ENCODE measurements at places on chromosomes 2 and 18.
A peak's percentile ranks its signal among the peaks of the same experiment; 100 is the strongest.

- no peak for DNase-seq
Observed at GRCh38 chr2:43155851-43156411, 70.5 kb downstream of the ZFP36L2 start.

GRCh38 chr2:105338020-105338385 is 663 bp downstream of the C2orf49 start:
- no peak for DNase-seq

- DNase-seq = no peak
Observed at GRCh38 chr2:42613281-42614064, 45.0 kb downstream of the MTA3 start.

GRCh38 chr18:10410472-10411308 is 43.7 kb upstream of the APCDD1 start:
- DNase-seq = no peak

GRCh38 chr2:156396126-156396525 is 40.1 kb upstream of the GPD2 start:
- DNase-seq = no peak

DNA sequence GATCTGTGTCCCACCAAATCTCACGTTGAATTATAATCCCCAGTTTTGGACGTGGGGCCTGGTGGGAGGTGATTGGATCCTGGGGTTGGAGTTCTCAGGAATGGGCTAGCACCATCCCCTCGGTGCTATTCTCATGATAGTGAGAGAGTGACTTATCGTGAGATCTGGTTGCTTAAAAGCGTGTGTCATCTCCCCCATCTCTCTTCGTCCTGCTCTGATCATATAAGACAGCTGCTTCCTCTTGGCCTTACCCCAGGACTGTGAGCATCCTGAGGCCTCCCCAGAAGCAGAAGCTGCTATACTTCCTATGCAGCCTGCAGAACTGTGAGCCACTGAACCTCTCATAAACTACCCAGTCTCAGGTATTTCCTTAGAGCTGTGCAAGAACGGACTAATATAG is 163.7 kb upstream of the NDUFV2 start:
- DNase-seq = no peak

GRCh38 chr2:233817361-233817911 is 36.9 kb downstream of the HJURP start:
- DNase-seq = no peak

GRCh38 chr18:43303376-43303775 is 26.1 kb upstream of the SYT4 start:
- peak; percentile 46 for DNase-seq

DNA sequence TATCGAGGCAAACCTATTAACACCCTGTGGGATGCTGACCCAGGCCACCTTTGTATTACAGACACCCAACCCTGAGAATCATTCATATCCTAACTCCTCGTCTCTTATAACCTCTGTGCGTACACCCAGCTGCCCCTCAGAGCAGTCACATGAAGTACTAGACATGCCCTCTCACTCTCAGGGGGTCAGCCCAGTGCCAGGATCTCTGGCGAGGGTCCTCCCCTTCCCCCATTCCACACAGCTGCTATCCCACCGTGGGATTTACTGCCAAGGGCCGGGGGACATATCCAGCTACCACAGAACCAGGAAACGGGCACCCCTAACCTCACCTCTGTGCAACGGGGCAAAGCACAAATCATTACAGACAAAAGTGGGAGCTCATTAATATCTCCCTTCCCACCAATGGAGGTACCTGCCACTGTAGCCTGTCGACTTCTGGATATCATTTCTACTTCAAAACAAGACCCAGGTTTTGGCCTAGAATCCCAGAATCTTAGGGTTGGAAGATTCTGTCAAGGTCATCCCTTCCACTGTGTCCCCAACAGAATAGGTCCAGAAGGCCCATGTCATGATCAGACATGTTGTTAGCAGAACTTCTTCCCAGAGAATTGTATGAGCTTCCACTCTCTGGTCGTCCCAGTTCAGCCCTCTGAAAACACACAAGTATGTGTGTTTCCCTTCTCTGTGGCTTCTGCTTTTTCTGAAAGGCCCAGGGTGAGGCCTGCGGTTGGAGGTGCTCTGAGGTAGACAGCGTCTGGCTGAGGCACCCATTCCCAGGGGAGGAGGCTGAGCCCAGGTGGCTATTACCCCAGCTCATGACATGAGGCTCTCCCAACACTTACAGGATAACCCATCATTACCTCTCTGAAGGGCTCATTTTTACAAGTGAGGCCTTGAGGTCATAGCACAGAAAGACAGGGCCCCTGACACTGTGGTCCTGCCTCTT is 1.7 kb downstream of the TMBIM1 start:
- peak; percentile 50 for DNase-seq

- DNase-seq = no peak
Observed at GRCh38 chr2:79162132-79162531, 2.6 kb upstream of the REG3A start.

DNA sequence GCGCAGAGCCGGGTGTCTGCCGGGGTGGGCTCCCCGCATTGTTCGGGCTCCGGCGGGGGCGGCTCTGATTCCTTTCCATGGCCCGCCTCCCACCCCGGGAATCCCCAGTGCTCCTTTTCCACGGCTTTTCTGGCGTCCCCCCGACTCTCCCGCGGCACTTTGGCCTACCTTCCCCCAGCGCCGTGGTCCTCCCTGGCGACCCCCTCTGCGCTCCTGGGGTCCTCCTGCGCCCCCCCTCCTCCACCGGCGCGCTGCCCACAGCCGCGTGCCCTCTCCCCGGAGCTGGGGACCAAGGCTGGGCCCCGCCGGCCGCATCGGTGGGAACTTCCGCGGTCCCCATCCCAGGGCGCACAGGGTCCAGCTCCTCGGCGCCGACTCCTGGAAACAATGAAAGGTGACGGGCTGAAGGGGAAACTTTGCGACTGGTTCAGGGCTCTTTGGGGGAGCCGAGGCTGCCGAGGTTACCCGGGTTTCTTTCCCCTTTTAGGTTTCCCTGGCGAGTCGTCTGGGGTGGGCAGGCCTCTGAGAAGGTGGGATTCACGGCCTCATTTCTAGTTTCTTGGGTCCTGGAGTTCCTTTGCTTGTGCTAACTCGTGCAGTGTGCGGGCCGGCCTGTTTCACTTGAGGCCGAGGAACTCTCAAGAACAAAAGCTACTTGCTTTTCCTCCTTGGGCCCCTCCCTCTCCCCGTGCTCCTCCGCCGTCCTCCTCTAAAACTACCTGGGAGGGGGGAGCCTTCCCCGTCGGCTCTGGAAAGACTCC is 2.2 kb downstream of the TGIF1 start:
- DNase-seq = peak; percentile 36

GRCh38 chr2:190267302-190267701 is 52.3 kb downstream of the HIBCH start:
- DNase-seq = peak; percentile 22

DNA sequence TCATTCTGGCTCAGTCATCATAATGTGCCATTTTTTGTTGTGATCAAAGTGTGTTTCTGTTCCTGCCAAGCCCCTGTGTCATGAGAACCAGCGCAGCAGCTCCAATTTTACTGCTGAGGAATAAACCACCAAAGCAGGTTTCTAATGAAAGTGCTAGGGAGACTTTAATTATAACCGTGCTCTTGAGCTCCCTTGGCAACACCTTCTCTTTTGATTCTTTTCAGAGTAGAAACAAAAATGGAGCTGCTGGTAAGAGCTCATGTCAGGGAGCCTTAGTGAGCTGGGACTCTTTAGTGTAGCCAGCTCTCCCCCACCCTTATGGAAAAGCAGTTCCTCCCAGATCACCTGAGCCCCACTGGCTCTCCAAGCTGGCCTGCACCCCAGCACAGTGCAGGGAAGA is 74.3 kb downstream of the LYPD1 start:
- no peak for DNase-seq

- DNase-seq = no peak
Observed at GRCh38 chr2:197577446-197577845, 61.6 kb downstream of the MOB4 start.

GRCh38 chr2:241511091-241511741 is 2.8 kb upstream of the STK25 start:
- DNase-seq = no peak

DNA sequence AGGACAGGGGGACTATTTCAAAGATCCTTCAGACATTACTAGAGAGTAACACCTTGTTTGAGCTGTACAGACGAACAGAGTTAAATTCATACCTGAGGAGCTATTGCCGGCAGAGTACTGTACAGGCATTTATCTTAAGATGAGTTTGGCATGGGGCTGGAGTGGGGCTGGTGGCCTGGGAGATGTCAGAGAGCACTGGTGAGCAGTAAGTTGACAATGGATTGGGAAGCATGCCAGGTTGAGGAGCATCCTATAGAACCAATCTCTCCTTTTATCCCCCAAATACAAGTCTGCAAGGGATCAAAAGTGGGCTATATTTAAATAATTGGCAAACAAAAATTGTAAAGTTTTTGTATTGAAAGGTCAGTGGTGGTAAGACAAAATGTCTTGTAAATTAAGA is 58.6 kb downstream of the ADCYAP1 start:
- DNase-seq = no peak

DNA sequence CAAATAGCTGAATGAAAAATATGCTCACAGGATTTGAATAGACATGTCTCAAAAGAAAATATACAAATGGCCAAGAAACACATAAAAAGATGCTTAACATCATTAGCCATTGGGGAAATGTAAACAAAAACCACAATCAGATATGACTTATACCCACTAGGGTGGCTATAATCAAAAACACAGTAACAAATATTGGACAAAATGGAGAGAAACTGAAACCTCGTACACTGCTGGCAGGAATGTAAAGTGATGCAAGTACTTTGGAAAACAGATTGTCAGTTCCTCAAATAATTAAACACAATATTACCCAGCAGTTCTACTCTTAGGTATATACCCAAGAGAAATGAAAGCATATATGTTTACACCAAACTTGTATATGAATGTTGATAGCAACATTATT is 213.0 kb downstream of the PHLPP1 start:
- no peak for DNase-seq

- no peak for DNase-seq
Observed at GRCh38 chr2:182824767-182825158, 41.7 kb downstream of the FRZB start.

DNA sequence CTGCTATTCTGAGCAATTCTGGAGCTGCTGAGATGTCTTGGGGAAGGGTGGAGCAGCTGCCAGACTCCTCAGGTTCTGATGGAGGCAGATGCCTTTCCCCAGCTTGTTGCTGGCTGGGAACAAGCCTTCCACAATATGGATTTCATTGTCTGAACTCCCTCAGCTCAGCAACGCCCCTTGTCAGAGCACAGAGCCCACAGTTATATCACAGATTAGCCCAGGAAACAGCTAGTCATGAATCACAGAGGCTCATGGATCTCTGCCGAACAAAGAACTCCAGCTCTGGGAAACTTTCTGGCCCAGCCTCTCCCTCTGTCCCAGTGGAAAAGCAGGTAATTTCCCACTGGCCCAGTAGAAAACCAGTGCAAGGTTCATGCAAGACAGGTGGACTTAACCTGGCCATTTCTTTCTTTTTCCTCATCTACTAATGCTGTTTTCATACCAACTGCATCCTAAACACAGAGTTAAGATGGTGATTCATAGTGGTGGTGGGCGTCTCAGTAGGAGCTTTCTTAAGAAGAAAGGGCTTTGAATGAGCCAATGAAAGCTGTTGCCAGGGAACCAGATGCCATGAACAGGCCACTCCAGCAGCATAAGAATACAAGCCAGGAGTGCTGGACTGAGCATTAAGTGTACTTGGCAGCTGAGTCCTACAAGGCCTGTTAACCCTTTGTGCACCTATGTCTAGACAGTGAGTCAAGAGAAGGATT is 8.7 kb upstream of the KIAA2012 start:
- no peak for DNase-seq

DNA sequence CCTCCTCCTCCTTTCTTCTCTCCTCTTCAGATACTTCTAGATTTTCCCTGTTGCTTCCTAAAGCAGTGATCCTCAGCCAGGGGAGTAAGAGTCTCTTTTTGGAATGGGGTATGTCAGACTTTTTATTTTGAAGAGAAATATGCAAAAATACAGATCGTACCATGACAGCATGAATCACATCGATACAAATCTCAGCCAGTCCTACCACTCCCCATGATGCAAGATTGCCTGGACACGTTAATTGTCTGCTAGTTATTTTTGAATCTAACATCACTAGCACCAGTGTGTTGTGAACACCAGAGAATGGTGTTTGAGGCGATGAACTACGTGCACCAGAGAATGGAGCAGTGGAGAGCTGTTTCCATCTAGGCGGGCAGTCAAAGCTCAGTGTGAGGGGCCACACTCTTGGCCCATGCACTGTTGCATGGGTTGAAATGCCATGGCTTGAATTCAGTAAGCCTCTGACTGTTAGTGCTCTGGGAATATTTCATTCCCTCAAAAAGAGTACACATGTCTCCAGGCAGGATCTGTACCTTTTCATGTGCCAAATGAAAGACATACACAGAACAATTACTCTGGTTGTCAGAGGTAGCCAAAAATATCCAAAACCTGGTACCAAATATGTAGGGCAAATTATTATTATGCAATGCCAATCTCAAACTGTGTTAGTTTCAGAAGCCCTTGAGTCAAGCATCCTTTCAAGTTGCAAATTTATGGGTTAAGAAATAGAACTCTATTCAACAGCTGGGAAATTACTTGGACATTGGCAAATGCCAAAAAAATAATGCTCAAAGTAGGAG is 46.3 kb upstream of the RALBP1 start:
- DNase-seq = no peak

DNA sequence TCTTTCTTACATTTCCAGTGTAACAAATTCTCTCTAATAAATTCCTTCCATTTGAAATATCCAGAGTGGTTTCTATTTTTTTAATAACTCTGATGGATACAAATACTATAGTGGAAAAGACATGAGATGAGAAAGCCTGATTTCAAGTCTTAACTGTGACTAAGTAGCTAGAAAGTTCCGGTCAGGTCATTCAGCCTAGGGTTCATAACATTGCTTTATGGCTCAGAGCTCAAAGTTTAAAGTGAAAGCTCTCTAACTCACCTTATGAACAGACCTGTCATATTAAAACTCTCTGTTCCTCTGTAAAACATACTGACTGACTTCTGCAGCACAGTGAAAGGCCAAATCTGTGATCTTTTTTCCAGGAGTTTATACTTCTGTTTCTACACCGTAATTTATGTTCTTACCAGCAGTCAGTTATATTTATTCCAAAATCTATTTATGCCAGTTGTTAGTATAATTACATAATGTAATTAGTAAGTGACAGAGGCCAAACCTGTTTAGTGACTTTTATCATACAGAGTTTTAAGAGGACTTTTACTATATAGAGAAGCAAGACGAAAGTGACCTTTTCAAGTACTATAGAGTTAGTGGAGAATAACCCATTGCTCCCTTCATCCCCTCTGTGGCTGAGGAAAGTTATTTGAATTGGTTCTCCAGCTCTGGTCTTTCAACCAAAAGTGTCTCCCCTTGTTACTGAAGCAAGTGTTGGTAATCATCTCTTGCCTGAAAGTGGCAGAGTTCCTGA is 118.8 kb upstream of the PDE1A start:
- no peak for DNase-seq

Measured in activated CD4-positive, alpha-beta T cell treated with anti-CD3 and anti-CD28 coated beads, Interleukin-2, amount 50 U/mL, for 16 hours (primary cell).